ENCODE measurements at places on chromosomes 6 and 20.

GRCh38 chr6:132571774-132572173, 1.7 kb downstream of the TAAR6 start:
- DNase-seq: no peak

- DNase-seq: peak; percentile 9
Measured at GRCh38 chr6:110654096-110654820, 161.0 kb downstream of the CDK19 start.

DNA sequence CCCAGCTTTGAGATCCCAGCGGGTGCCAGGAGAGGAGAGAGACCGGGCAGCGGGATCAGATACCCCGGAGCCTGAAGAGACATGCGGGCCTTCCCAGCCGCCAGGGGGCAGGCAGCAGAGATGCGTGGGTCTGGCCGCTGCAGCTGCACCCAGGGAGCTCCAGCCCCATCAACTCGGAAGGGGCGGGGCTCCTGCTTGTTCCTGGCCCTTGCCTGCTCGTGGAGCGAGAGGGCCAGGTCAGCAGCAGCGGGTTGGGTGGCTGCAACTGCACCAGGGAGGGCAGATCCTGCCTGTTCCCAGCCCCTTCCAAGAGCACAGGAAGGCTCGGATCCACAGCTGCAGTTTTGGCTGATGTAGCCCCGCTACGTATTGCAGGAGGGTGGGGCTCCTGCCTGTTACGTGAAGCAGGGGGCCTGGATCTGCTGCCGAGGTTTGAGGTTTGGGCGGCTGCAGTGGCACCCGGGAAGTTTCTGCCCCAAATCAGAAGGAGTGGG, 532.8 kb downstream of the RFPL4B start:
- no peak for DNase-seq

DNA sequence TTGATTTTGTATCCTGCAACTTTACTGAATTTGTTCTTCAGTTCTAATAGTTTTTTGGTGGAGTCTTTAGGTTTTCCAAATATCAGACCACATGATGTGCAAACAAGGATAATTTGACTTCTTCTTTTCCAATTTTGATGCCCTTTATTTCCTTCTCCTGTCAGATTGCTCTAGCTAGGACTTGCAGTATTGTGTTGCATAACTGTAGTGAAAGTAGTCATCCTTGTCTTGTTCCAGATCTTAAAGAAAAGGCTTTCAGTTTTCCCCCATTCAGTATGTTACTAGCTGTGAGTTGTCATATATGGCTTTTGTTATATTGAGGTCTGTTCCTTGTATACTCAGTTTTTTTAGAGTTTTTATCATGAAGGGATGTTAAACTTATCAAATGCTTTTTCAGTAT, 4.6 kb downstream of the MICB start:
- no peak for DNase-seq

DNA sequence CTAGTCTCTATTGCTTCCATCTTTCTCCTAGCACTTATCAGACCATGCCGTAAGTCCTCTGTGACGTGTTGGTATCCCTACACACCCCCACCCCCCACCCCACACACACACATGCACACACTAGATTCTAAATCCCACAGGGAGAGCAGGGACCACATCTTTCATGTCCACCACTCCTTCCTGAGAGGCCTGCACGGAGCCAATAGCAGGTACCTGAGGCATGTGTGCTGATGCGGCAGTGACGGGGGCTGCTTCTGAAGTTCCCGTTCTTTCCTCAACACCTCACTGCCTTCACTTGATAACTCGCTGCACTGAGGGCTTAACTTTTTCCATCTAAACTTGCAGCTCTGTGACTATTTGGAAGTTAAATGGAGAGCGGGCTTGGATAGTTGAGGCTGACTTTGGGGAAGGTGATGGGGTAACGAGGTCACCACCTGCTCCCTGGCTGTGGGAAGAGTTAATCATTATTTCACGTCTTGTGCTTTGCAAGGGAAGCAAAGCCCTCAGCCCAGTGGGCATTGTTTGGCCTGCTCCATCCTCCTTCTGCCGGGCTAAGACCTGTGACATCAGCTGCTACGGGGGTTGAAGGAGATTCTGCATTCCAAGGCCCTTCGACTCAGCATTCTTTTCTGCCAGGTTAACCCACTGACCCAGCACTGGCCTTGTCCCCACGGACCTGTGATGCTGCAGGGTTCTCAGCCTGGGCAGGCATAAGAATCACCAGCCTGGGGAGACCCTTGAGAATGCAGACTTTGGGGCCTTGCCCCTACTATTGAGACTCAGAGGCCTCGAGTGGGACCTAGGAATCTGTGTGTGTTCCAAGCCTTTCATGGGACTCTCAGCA, 187.8 kb downstream of the ANKRD60 start:
- DNase-seq: no peak

DNA sequence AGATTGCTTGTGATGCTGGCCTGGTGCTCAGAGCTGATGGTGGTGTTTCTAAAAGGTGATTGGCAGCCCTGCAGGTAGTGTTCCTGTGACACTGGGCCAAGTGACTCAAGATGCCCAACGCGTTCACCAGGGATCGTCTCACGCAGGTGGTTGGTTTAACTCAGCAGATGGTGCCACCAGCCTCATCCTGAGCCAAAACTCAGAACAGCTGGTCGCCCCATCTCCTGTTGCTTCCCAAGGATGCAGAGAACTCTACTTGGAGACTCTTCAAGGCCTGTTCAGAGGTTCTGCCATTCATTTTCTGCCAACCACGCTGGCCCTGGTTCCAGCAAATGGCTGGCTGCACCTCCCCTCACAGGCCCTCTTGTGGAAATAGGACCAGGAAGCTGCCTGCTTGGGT, 394.4 kb downstream of the CDH26 start:
- no peak for DNase-seq

DNA sequence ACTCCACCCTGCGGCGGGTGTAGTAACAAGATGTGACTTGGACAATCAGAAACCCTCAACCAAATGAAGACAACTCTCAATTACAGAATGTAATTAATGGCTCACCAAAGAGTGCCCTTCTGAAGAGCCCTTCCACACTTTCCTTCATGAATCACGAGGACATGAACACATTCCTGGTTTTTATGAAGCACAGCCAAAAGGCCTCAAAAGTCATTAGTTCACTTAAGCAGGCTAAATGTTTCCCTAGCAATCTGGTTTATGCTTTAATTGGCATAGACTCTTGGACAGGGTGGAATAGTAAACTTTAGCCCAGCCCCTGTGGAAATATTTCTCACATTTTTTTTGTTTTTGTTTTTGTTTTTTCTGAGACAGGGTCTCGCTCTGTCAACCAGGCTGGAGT, 20.5 kb downstream of the CPNE5 start:
- DNase-seq: no peak

GRCh38 chr6:4543596-4543995, 232.6 kb upstream of the CDYL start:
- DNase-seq: no peak

GRCh38 chr20:50344232-50345071, 153.8 kb downstream of the CEBPB start:
- DNase-seq: no peak

DNA sequence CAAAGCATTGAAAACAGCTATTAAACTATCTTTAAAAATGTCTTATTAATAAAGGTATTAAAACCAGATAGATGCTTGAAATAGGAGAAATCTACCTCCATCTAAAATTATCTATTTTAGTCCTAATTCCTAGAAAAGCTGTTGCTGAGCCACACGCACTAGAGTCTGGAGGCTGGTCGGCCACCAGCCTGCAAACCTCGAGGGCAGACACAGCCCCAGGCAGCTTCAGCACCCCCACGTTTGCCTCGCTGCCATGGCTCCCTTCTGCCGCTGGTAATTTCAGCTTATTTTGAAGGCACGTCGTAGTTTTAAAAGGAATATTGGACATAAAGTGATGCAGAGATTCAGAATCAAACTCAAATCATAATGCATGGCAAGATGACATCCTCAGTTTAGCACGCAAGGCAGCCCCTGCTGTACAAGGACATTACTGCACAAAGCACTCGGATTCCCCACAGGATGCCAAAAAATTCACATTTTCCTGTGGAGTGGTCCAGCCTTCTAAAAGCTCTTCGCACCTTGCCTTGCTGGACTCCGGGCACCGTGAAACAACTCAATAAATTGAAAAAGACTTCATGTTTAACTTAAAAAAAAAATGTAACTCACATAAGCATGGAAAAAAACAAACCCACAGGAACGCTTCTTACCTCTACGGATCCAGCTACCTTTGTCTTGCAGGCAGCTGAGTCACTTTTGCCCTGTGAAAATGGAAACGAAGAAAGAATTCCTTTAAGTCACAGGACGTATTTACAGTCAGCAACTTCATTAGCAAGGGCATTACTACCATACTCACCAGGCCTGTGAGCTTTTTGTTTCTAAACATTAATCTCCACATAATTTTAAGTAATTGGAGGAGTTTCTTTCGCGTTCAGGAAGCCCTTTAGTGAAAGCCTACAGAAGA, 143.4 kb upstream of the RPS6KA2 start:
- no peak for DNase-seq

- no peak for DNase-seq
Measured at GRCh38 chr20:10927011-10927583, 253.3 kb upstream of the JAG1 start.

GRCh38 chr6:3610206-3610605, 141.3 kb downstream of the PXDC1 start:
- peak; percentile 33 for DNase-seq

DNA sequence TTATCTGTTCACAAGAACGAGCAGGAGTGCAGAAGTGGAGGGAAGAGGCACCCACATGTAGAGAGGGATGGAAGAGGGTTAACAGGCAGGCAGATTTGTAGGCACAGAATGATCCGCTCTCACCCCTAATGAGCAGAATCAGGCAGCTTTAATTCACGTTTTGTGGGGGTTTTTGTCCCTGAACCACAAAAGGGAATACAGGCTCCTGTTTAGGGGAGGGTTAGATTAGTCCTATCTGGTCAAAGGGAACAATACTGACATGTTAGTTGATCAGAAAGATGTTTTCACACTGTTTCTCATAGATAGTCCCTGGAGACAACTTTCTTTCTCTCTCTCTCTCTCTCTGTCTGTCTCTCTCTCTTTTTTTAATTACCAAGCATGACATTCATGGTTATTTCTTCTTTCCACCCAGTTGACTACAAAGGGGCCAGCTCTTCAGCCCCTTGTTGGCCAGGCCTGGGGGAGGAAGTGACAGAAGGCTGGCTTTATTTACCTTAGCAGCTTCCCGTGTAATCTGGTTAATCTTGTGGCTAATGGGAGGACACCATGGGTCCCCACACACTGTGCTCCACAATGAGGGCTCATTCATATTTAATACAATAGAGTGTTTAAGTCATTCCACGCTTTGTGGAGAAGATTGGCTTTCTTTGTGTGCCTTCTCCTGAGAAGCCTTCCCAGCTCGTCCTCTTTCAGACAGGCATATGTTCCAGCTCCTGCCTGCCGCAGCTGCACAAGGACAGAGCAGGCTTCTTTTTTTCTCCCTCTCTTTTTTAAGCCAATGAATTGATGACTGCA, 958.8 kb downstream of the TFAP2A start:
- no peak for DNase-seq

GRCh38 chr6:6366803-6367202, 46.3 kb upstream of the F13A1 start:
- DNase-seq: no peak

DNA sequence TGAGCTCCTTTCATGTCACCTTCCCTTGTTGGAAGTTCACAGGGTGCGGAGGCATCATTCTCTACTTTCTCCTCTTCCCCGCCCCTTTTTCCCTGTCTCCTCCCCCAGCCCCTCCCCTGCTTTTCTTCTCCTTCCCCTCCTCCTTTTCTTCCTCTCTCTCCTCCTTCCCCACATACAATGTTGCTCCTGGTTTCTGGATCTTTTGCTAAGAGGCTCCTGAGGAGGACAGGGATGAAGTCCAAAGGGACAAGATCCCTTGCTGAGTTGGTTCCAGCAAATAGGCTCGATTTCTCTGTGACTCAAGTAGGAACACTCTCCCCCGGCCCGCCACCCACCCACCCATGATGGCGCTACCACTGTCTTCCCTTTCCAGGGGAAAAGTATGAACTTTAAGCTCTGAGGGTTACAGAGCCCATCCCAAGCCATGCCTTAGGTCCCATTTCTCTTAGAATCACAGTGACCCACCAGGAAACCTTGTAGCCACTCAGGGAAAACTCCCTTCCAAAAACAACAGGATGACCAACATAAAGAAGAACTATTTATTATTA, 852 bp upstream of the TFEB start:
- DNase-seq: no peak

DNA sequence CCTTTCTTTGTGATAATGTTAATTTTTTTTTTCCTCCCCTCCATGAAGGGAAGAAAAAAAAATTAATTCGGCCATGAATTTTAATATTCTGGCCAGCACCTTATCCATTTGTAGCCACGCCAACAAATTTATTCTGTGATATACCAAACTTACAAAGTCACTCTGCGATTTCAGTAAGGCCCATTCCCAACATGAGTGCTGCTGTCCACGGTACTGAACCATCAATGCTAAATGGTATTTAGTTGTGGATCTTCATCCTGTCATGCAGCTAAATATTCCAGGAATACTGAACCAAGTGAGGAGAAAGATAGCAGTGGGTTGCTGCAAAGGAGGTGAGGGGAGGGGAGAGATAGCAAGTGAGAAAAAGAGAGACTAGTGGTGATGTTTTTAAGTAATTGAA, 19.5 kb upstream of the RSPH4A start:
- DNase-seq: peak; percentile 35

DNA sequence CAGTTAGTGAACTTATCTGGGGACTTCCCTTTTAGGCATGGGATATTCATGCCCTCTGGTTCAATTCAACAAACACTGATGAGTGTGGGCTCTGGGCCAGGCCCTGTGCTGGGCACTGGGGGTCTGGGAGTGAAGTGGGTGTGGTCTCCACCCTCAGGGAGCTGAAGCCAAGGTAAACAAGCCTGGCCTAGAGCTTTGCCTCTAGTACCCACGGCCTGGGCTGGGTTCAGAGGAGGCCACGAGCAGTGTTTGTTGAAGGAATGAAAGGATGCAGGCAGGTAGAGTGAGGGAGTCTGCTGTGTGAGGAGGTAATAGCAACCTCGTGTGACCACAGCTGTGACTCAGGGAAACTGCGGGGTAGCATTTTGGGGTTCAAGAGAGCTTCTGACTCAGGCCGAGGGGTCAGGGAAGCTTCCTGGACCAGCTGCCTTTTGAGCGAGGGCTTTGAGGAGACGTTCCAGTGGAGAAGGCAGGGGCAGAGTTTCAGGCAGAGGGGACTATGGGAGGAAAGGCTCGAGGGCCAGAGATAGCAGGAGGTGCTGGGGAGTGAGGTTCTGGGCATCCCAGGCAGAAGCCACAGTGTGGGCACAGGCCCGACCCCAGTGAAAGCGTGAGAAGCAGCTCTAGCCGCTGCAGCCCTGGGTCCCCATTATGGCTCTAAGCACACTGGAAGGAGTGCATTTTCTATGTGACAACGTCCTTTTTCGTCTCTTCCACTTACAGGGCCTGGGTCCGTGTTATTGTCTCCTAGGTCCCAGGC, 5.6 kb downstream of the MYLK2 start:
- DNase-seq: no peak
